K562 (cell line): ENCODE measurements at places on chromosomes 5 and 9.

DNA sequence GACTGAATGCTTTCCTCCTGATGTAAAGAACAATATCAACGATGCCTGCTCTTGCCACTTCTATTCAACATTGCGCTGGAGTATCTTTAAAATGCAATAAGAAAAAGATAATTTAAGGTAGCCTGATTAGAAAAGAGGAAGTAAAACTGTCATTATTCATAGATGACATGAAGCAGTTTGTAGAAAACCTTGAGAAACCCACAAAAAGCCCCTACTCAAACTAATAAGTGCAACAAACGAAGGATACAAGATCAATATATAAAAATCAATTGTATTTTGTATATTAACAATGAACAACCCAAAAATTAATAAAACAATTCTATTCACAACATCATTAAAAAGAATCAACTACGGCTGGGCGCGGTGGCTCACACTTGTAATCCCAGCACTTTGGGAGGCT lies 76.4 kb upstream of the CKMT2 start:
- no peak for DNase-seq

- no peak for DNase-seq
These were observed 33.4 kb downstream of the SLCO4C1 start for GRCh38 chr5:102262688-102263087.

DNA sequence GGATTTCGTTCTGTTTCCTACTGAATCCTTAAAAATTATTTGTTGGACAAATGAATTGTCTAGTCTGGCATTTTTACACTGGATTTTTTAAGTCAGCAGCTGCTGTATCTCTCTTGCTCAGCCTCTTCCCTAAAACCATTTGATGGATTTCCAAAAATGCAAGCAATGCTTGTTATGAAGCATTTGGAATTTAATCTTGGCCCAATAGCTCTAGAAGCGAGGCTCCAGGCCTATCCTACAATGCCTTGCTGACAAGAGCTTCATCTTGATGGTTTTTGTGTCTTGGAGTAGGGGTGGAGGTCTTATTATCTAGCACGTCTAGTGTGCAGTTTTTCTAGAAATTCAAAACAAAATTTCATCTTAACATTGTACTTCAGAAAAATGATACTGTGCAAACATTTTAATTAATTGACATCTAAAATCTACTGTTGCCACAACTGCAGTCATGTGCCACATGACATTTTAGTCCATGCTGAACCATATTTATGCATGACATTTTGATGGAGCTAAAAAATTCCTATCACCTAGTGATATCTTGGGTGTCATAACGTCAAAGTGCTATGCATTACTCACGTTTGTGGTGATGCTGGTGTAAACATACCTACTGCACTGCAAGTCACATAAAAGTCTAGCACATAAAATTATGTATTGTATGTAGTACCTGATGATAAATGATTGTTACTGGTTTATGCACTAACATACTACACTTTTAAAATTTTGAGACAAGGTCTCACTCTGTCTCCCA lies 5.9 kb upstream of the RAD23B start:
- no peak for DNase-seq

DNA sequence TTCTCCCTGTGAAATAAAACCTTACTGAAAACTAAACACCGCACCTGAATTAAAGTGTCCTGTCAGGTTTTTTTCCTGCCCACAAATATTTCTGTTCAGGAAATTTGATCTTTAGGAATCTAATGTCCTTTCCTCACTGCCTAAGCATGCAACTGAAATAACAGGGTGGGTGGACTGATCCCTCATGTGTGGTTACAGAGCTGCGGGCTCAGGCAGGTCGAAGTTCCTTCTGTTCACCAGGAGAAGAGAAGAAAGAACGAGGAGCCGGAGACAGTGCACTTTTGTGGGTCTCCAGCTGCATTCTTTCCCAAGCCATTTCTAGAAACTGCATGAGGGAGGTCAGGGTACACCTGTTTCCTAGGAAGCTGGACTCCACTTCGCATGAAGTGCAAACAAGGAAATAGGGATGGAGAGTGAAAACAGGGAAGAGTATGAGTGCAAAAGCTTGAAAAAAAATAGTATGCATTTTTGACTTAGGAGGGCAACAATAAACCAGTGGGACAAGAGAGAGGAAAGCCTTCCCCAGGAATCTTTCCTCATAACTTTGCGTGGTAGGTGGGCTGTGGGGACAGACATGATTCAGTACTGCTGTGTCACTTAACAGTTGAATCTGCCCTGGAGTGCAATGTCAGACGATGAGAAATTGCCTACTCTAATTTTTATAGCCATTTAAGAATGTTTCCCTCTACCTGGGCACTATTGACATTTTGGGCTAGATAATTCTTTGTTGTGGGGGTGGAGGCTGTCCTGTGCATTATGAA lies 60.3 kb downstream of the GCNT1 start:
- DNase-seq = no peak

DNA sequence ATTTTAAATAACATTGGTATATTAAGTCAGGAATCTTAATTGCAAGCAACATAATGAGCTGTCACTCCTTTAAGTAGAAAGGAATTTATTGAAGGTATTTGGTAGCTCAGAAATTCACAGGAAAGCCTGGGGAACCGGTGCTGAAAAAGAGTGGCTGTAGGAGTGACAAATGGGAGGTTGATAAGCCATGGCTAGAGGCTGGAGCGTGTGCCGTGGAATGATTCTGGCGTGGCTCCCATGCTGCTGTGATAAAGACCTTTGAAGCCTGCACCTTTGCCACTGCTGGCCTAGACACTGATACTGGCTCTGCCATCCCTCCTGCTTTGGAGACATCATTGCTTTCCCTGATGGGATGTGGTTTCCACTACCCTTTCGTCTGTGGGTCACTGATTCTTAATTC lies 65.7 kb upstream of the ATG10 start:
- DNase-seq = peak; percentile 34

GRCh38 chr9:71549023-71549422 lies 219.3 kb downstream of the CEMIP2 start:
- DNase-seq = no peak

DNA sequence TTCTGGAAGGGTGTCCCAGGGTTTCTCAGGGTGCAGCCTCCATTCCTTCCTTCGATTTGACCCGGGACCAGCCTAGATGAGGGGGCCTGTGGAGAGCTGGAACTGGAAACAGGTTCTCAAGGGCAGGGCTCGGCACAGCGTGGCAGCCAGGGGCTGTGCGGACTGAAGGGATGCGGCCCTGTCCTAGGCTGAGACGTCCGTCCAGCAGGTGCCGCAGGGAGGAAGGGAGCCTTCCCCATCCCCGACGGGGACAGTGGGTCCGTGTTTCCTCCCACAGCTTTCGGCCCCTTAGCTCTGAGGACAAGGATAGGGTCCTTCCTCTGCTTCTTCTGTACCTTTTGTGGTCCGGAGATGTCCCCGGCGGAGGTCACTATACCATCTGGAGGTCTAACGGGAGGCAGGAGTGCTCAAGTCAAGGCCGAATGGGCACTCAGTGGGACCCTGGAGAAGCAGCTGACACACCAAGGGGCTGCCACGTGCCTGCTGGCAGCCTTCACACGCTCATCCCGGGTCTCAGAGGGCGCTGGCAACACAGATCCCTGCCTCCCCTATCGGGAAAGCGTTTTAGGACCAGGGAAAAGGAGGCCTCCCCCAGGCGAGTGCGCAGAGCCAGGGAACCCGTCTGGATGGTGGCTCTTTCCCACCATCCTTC lies 49.9 kb downstream of the USP20 start:
- peak; percentile 89 for DNase-seq

DNA sequence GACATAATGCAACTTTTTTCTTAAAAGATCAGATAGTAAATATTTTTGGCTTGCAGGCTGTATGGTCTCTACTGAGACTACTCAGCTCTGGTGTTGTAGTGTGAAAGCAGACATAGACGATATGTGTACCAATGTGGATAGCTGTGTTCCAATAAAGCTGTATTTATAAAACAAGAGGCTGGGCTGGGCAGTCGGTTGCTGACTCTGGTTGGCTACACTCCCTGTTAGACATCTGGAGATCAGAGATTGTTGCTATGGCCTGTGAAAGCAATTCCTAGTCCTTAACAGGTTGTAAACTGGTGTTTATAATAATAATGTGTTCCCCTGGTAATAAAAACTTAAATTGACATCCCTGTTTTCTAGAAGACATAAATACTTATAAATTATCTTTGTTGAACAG lies 24.4 kb upstream of the SCAMP1 start:
- DNase-seq = no peak

DNA sequence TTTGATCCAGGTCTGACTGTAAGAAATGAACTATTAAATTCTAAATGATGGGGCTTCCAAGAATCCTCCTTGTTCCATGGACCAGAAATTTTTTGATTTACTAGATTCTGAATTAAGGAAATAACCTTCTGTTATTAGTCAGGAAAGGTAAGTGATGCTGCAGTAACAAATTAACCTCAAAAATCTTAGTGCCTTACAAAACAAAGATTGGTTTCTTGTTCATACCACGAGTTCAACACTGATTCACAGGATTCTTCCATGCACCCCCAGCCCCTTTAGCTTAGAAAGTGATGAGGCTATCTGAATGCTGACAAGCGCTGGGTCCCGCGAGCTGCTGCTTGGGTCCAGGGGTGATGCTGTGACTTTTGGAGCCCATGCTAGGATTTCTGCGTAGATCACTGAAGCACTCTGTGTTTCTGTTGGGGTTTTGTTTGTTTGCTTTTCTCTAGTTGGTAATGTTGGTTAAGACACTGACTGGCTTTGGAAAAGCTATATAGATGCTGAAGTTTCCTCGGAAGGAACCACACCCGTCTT lies 52.3 kb downstream of the COL15A1 start:
- DNase-seq = no peak

GRCh38 chr5:150638053-150638444 lies 2.4 kb upstream of the SYNPO start:
- no peak for DNase-seq

DNA sequence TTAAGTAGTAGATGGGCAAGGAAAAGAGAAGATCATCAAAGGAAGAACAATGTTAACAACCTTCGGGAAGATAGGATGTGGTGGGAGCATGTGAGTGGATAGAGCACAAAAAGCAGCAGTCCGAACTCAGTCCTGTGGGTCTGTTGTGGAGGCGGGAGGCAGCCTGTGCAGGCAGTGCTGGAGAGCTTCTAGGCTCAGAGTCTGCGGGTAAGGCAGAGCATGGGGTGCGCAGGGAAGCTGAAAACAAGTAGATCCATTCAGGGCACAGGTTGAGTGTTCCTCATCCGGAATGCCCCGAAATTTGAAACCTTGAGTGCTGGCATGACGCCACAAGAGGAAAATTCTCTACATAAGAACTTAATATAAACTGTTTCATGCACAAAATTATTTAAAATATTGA lies 84.9 kb downstream of the PPIC start:
- DNase-seq = no peak

- DNase-seq = no peak
These were observed 41.3 kb downstream of the ZNF366 start for GRCh38 chr5:72465601-72466563.

- DNase-seq = no peak
These were observed 72.1 kb upstream of the HSPB3 start for GRCh38 chr5:54383225-54383901.

DNA sequence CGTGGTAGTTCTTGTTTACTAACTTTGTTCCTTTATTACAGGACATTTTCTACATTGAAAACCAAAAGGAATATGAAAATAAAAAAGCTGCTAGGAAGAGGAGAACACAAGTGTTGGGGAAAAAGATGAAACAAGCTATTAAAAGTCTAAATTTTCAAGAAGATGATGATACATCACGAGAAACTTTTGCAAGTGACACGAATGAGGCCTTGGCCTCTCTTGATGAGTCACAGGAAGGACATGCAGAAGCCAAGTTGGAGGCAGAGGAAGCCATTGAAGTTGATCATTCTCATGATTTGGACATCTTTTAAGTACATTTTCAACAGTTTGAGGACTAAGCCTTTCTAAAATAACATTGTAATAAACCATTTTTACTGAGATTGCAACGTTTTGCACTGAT lies 23.8 kb downstream of the PHAX start:
- no peak for DNase-seq

- peak; percentile 49 for DNase-seq
These were observed 5.8 kb upstream of the BICD2 start for GRCh38 chr9:92770360-92770995.

- DNase-seq = no peak
These were observed 339.0 kb downstream of the ADGRV1 start for GRCh38 chr5:90897618-90898017.

DNA sequence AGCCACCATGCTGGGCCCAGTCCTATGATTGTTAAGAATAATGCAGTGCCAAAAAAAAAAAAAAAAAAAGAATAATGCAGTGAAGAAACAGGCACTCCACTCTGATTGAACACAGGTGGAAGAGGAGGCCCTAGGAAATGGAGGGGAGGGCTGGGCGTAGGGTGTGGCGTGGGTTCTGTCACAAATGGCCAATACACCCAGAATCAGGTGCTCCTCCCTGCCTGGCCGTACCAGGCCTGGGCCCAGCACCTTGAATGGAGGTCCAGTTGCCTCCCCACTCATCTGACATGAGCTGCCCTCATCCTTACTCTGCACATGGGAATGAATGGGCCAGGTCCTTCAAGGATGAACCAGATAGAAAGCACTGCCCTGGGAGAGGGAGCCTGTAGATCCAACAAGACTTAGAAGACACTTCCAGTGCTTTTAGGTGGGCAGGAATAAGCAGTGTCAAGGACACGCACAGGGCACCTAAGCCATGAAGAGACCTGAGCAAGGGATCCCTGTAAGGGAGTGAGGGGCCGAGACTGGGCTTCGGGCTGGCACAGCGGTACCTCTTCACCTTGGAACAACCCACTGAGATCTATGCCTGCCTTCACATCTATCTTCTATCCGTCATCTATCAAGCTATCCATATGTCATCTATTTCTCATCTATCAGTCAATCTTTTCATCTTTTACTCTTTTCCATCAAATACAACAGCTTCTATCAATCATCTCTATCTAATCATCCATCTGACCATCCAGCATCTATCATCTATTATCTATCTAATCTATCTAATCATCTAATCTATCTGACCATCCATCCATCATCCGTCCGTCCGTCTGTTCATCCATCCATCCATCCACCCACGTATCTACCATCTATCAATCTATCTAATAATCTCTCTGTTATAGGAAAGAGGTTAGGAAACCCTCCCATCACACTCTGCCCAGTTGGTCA lies 15.9 kb downstream of the NINJ1 start:
- DNase-seq = no peak

DNA sequence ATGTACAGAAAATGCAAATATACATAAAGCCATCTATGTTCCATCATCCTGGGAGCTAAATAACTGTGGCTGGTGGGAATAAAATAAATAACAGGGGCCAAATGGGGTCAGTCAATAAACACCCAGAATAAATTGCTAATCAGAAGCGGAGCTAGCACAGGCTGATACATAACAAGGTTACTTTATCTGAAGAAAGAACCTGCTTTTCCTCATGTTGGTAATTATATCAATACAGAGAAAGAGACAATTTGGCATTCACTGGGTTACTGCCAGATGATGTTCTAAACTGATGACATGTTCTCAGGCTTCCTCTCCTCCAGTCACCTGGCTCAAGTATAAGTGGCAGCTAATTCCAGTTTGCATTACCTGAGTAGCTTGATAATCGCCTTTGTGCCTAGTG lies 144.9 kb upstream of the CD180 start:
- DNase-seq = no peak

- no peak for DNase-seq
These were observed 14.7 kb downstream of the PITX1 start for GRCh38 chr5:135019314-135019713.

GRCh38 chr5:120146787-120147186 lies 317.3 kb upstream of the PRR16 start:
- no peak for DNase-seq

GRCh38 chr9:79977074-79977435 lies 405.3 kb downstream of the TLE4 start:
- DNase-seq = no peak
